ENCODE measurements at places on chromosomes 13 and 19.
A peak's percentile ranks its signal among the peaks of the same experiment; 100 is the strongest.

DNA sequence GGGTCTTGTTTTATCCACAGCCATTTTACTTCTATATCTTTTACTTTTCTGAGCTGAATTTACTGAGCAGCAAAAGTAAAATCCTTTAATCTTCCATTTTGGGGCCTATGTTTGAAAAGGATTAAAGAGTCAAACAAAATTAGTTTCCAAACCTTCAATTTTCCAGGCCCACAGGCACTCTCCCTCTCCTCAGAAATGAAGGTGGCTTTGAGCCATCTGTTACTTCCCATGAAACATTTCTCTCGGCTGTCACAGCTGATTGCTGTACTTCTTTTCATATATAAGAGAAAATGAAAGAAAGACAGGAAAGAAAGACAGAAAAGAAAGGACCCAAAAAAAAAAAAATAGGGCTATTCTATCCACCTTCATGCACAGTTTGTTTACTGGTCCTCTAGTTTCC, 194.9 kb downstream of the LACC1 start:
- DNase-seq, result no peak

DNA sequence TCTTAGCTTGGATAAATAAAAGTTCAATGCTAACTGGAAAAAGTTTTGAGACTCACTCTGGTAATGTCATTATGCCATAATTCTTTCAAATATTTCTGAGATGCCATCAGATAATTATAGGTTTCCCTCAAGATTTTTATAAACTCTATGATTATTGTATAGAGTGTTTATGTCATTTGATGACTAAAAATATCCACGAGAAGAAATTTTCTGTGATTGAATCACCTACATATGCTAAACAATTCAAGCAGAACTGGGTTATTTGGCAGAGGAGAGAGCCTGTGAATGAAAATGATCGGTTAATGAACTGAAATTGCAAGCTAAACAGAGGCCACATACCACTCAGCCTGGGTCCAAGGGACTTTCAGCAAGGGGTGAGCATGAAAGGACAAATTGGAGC, 92.6 kb upstream of the TSC22D1 start:
- DNase-seq, result no peak

GRCh38 chr19:13827656-13828055, 32.4 kb downstream of the ZSWIM4 start:
- DNase-seq, result no peak

- DNase-seq, result peak; percentile 58
These were observed 31.5 kb upstream of the ZNF766 start for GRCh38 chr19:52237771-52238400.

GRCh38 chr13:31092646-31093045, 69.1 kb downstream of the HSPH1 start:
- peak; percentile 19 for DNase-seq

DNA sequence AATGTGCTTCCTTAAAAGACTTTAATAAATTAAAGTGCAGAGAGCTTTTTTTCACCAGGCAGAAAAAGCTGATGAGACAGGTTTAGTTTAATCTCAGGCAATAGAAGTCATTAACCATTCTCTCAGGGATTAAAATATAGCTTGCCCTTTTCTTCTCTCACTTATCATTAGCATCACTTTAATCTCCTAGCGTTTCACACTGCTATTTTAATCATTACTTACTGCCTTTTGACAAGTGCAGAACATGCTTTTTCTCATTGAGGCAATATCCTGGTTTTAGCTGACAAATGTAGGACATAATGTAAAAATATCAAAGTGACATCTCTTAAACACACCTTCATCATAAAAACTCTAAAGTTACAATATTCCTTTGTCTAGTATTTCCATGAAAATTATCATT, 94.6 kb downstream of the DACH1 start:
- no peak for DNase-seq
